ENCODE measurements at places on chromosomes 13 and 19.

DNA sequence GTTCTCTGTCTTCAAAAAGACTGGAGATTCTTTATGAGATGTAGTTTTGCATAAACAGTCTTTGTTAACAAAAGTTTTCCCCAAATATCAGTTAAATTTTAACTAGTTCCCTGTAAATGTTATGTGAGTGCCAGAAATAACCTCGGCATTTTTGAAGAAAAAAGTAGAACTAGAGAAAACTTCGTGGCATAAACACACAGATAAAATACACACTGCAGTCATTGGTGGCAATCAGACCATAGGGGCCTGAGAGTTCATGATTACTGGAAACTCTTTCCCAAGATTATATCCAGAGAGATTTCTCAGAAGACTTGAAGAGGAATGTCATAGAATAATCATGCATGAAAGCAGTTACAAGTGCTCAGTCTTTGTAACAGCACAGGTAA lies 190.0 kb downstream of the MZT1 start:
- DNase-seq = no peak

DNA sequence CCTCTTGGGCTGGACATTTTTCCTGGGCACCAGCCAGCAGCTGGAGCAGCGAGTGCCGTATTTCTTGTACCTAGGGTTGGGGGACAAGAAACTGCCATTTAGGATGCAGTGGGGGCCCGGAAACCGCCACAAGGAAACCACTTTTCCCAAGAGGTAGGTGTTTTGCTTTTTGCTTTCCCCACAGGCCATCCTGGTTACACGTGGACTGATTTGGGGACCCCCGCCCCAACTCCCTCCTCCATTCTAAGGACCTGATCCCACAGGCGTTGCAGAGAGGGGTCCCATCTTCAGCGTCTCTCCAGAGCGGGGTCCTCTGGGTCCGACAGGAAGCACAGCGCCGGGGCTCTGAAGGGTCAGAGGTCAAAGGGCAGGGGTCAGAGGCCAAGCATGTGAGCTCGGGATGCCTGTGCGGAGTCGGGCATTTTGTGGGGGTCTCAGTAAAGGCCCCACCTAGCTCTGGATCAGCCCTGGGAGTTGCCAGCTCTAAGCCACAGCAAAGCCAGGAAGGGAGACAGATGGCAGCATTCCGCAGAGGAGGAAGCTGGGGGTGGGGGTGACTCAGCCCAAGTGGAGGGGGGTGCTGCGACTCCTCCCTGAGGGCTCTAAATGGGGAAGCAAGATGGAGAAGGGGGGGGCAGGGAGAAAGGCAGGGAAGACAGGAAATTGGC lies 4.3 kb downstream of the ZGLP1 start:
- DNase-seq = no peak

GRCh38 chr13:61935710-61936109 lies 520.1 kb upstream of the PCDH20 start:
- no peak for DNase-seq

- no peak for DNase-seq
Observed at GRCh38 chr19:49398001-49398615, 10.1 kb downstream of the KASH5 start.

- no peak for DNase-seq
Observed at GRCh38 chr19:16548956-16549355, 6.7 kb upstream of the CHERP start.

GRCh38 chr19:55156202-55157063 lies 1.1 kb downstream of the TNNI3 start:
- DNase-seq = no peak

DNA sequence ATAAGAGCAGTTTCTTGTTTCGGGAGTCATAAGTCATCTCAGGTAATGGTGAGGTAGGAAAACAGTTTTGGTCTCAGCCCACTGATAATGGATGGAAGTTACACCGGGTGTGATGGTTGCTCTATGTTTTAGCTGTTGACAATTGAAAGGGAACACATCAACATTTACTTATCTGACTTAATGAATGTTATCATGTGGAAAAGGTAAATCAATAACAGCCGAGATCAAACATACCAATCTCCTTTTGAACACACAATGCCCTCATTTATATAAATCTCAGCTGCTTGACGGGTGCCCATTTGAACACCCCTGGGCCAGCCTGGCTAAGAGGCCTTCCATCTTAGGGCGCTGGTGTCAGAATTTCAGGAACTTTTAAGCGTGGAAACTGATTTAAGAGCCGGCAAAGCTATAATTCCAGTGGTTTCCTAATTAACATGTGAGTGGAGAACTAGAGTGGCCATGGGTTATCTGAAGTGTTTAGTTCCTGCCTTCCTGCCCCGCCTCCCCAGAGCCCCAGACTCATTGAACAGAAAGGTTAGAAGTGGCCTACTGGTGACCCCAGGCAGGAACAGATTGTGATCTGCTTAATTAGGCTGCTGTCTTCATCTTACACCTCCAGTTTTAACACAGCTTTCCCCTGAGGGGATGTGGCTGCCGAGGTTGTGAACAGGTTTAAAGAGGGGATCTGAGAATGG lies 572.7 kb downstream of the FGF9 start:
- DNase-seq = no peak

DNA sequence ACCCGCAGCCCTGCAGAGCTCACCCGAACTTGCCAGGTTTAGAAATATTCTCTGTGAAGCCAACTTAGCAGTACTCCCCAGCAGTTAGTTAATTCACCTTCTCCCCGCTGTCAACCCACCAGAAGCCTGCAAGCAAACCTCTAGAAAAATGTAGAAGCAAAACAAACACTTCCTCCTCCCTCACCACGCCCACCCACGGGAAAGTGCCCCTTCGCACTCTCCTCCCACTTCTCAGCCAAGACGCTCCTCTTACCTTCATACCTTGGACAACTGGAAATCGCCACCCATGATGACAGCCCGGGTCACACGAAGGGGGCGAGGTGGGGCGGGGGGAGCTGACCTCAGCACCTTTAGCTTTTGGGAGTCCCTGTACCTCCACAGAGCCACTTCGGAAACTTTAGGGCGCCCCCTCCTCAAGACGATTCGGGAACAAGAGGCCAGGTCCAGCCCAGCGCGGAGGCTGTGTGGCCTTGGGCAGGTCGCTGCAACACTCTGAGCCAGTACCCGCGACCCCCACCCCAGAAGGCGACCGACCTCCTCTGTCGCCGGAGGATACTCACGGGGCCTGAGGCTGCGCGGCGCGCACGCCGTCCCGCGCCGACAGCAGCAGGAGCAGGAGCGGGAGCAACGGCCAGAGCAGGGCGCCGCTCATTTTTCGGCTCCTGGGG lies 485 bp downstream of the CPAMD8 start:
- DNase-seq = no peak

DNA sequence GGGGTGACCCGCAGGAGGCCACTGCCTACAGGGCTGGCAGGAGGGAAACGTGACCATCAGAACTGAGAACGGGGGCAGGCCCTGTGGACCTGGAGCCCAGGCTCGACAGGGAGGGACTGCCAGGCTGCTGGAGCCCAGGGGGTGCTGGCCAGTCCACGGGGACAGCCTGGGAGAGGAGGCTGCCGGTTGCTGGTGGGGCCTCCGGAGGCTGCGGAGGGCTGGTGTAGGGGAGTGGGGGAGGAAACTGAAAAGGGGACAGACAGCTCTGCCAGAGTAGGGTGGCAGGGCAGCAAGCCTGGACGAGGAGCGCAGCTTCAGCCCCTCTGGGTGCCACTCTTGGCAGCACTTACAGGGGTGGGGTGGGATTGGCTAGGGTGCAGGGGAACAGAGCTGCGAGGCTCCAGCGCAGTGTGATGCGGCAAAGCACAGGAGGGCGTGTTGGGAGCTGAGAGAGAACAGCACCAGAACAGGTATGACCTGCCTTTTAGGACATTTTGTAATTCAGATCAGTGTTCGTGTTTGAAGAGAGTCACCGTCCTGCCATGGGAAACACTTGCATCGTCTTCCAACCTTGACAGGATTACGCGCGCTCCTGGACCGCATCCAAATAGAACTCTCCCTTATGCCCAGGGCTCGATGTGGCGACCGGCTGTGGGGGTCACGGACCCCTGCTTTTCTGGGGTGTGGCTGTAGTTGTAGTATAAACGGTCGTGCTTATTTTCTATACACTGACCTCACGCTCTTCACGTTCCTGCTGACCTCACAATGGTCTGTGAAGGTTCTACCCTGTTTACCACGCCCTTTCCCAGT lies 19.9 kb upstream of the ARHGEF7 start:
- no peak for DNase-seq
